ENCODE measurements at places on chromosomes 7 and 10. TPM values are rescaled to one million over a fixed set of nuclear protein-coding genes. Genes with fewer than 3 reads are reported as not detected.

The CRHR2 gene
- not detected for total RNA-seq

The HTR5A gene
- total RNA-seq, result not detected

DNA sequence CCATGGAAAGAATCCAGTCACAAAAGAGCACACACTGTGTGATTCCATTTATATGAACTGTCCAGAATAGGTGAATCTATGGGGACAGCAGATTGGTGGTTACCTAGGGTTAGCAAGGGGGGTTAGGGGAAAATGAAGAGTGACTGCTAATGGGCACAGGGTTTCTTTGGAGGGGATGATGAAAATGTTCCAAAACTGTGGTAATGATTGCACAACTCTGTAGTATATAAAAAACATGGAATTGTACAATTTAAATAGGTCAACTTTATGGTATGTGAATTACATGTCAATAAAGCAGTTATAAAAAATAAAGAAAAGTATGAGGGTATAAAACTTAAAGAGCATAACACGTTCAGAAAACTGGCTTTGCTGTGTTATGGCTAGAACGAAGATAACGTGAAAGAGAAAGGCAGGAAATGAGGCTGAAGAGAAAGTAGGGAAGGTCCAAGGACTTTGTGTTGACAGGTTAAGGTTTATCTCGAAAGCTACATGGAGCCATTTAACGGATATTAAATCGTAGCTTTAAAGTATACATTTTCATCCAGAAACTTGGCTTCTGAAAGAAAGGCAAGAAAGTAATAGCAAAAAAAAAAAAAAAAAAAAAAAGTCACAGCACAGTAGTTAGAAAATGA is 26.4 kb upstream of the MSS51 start:
- H3K27ac ChIP-seq, result no peak overlapping the region
- peaks cover 13% of the 10 kb centered on the region for H3K36me3 ChIP-seq
- peak; percentile 4 for DNase-seq
- no peaks in the 10 kb centered on the region for H3K27me3 ChIP-seq

GRCh38 chr10:23096802-23097549 is 1.6 kb downstream of the MSRB2 start:
- H3K36me3 ChIP-seq, result no peaks in the 10 kb centered on the region
- no peaks in the 10 kb centered on the region for H3K27me3 ChIP-seq
- H3K4me3 ChIP-seq, result peak overlapping the region; percentile 100
- peak overlapping the region; percentile 59 for H3K27ac ChIP-seq
- peak; percentile 70 for DNase-seq
- peaks cover 5% of the 10 kb centered on the region for H3K4me1 ChIP-seq

The SBDS gene
- 43.0 TPM for total RNA-seq

Data from IMR-90 (cell line).